ENCODE measurements at places on chromosomes 11 and 22.

DNA sequence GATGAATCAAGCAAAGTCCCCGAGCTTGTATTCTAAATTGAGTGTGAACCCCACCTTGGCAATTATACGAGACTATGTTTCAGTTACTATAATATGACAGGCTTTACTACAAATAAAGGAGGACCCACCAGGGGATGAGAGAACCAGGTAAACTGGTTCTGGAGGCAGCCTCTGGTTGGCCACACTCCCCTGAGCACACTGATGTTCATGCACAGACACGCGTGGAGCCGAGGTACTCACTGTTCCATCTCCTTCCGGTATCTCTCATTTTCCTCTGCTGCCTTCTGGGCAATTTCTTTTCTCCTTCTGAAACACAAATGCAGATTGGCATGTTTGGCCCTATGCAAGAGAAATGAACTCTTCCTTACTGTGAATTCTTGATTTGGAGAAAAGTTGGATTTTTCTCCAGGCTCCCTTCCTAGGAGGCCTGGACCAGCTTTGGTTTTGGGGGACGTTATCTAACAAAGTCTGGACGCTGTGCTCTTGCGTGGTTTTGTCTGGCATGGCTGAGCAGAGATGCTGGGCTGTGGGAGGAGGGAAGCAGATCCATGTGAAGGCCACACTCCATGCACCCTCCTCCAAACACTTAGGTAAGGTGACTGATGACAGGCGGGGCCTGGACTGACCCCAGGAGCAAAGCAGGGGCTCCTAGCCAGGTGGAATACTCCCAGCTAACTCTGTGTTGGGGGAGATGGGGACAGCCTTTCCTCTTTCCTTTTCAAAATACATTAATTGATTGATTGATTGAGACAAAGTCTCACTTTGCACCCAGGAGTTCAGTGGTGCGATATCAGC is 22.9 kb downstream of the USH1C start:
- peaks cover 3% of the 10 kb centered on the region for H3K27me3 ChIP-seq
- no peak for DNase-seq
- no peak overlapping the region for H3K27ac ChIP-seq
- H3K36me3 ChIP-seq = no peaks in the 10 kb centered on the region
- no peak overlapping the region for H3K4me3 ChIP-seq

DNA sequence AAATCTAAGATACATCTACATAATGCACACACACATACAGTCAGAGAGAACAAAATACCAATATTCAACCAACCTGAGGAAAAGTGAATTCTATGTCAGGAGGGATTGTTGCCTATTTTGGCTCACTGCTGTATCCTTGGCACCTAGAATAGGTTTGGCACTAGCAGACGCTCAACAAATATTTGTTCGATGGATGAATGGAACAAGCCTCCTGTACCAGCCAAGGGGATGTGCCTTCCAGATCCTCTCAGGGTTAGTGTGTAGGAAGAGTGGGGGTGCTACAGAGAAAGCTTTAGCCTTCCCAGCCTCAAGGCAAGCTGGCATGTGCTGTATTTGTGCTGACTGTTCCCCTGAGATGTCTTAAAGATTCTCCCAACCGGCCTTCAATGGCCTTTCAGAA is 23.3 kb upstream of the POU2AF1 start:
- H3K4me1 ChIP-seq = no peaks in the 10 kb centered on the region
- no peaks in the 10 kb centered on the region for H3K36me3 ChIP-seq
- no peaks in the 10 kb centered on the region for H3K27me3 ChIP-seq
- H3K27ac ChIP-seq = no peak overlapping the region
- no peak for DNase-seq

GRCh38 chr11:124898263-124898680 is 607 bp upstream of the ROBO4 start:
- peak; percentile 87 for DNase-seq
- H3K27me3 ChIP-seq = no peaks in the 10 kb centered on the region

GRCh38 chr11:132430429-132431062 is 1060.1 kb downstream of the NTM start:
- H3K36me3 ChIP-seq = no peaks in the 10 kb centered on the region
- H3K4me3 ChIP-seq = no peak overlapping the region
- no peaks in the 10 kb centered on the region for H3K4me1 ChIP-seq
- H3K27me3 ChIP-seq = no peaks in the 10 kb centered on the region
- H3K27ac ChIP-seq = no peak overlapping the region

- peak; percentile 86 for DNase-seq
- H3K27ac ChIP-seq = peak overlapping the region; percentile 54
- no peaks in the 10 kb centered on the region for H3K27me3 ChIP-seq
- H3K4me3 ChIP-seq = no peak overlapping the region
- H3K4me1 ChIP-seq = peaks cover 52% of the 10 kb centered on the region
Observed at GRCh38 chr22:25114369-25115362, 85.0 kb upstream of the CRYBB3 start.

DNA sequence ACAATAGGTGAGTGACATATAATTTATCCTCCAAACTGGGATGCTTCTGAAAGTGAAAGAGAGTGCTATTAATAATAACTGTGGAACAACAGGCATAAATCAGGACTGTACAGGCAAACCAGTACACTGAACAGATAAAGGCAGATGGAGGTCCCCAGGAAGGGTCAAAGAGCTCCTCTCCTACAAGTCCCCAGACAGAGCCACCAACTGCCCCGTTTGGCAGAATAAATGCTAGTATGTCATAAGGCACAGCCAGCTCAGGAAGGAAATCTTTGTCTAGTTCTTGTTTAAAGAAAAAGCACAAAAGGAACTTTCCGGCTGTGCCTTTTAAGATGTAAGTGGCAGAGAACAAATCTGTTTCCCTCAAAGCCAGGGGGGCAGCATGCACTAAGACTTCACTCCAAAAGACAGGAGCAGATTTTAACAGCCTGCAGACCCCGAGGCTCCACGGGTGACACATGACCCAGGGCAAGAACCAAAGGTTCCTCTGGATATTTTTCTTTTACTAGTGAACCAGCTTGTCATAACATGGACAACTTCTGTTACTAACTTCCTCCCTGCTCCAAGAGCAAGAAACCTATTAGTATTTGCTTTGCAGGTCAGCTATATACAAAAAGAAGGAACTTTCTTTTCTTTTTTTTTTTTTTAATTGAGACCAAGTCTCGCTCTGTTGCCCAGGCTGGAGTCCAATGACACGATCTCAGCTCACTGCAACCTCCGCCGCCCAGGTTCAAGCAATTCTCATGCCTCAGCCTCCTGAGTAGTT is 50.2 kb downstream of the MYH9 start:
- H3K4me1 ChIP-seq = peaks cover 97% of the 10 kb centered on the region
- DNase-seq = no peak
- H3K27ac ChIP-seq = peak overlapping the region; percentile 67
- no peak overlapping the region for H3K4me3 ChIP-seq
- H3K36me3 ChIP-seq = peaks cover 32% of the 10 kb centered on the region

- H3K27ac ChIP-seq = no peak overlapping the region
- no peaks in the 10 kb centered on the region for H3K4me1 ChIP-seq
- H3K36me3 ChIP-seq = no peaks in the 10 kb centered on the region
- DNase-seq = no peak
Observed at GRCh38 chr11:95404370-95404769, 173.4 kb upstream of the SESN3 start.

- no peak for DNase-seq
- H3K36me3 ChIP-seq = no peaks in the 10 kb centered on the region
- H3K4me3 ChIP-seq = no peak within 1 kb of the TSS
- no peak within 1 kb of the TSS for H3K27ac ChIP-seq
- peaks cover 34% of the 10 kb centered on the region for H3K27me3 ChIP-seq
- no peaks in the 10 kb centered on the region for H3K4me1 ChIP-seq
Observed at GRCh38 chr11:134412203-134413042, at the start of gene B3GAT1. Gene B3GAT1, minus strand, starts transcription at chr11:134412242. Its CDS starts 24,583 bp downstream, at chr11:134387659.

DNA sequence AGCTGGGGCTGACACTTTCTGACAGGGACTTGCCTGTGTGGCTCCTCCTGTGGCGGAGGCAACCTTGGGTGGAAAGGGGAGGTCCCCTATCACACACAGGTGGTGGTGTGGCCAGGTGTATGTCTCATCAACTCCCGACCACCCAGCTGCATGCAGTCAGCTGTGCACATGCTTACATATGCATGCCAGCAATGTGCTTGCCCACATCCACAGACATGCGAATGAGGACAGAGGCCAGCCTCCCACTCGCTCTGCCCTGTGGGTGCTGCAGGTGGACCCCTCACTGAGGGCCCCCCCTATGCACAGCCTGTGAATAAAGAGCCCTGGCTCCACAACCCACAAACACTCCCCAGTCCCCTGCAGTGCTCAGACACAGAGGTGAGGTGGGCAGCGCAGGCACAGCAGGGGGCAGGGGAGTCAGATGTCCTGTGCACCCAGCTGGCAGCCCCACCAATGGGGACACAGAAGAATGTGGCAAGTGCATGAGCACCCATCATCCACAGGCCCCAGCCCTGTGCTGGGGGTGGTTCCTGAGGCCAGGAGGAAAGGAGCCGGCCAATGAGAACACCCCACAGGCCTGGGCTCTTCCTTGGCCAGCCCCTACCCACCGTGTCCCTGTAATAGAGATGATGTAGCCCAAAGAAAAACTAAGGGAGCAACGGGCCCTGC is 9.5 kb downstream of the GNB1L start:
- no peak for DNase-seq
- H3K4me1 ChIP-seq = peaks cover 33% of the 10 kb centered on the region
- H3K27me3 ChIP-seq = no peaks in the 10 kb centered on the region

DNA sequence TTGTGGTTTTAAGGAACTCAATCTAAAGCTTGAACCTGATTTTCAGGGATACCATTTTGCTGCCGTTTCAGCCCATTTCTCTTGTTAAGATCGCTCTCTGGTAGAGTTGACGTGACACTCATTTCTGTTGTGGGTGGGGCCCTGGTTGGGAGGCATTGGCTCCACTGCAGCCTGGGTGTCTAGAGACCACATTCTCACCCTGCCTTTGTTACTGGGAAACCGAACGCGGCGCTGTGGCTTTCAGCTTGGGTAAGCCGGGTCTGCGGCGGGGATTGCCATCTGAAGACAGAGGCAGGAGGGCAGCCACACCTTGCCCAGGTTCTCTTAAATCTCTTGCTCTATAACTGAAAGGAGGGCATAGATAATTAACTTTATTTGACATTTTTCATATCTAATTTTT is 3.2 kb downstream of the EHF start:
- H3K4me3 ChIP-seq = no peak overlapping the region
- no peaks in the 10 kb centered on the region for H3K36me3 ChIP-seq
- H3K4me1 ChIP-seq = no peaks in the 10 kb centered on the region
- no peaks in the 10 kb centered on the region for H3K27me3 ChIP-seq

GRCh38 chr11:63672936-63673539 is 1.9 kb upstream of the ATL3 start:
- H3K36me3 ChIP-seq = no peaks in the 10 kb centered on the region
- no peak overlapping the region for H3K4me3 ChIP-seq
- H3K27ac ChIP-seq = no peak overlapping the region
- no peak for DNase-seq
- H3K27me3 ChIP-seq = no peaks in the 10 kb centered on the region

GRCh38 chr11:94141511-94142307 is 13.1 kb downstream of the PANX1 start:
- no peaks in the 10 kb centered on the region for H3K36me3 ChIP-seq
- peak overlapping the region; percentile 68 for H3K27ac ChIP-seq
- peak; percentile 20 for DNase-seq
- H3K4me1 ChIP-seq = peaks cover 29% of the 10 kb centered on the region

- H3K36me3 ChIP-seq = no peaks in the 10 kb centered on the region
- H3K4me1 ChIP-seq = peaks cover 10% of the 10 kb centered on the region
- DNase-seq = no peak
- H3K27me3 ChIP-seq = no peaks in the 10 kb centered on the region
- no peak overlapping the region for H3K27ac ChIP-seq
- no peak overlapping the region for H3K4me3 ChIP-seq
Observed at GRCh38 chr11:19924716-19925115, 212.1 kb downstream of the NAV2 start.
